ENCODE measurements at places on chromosomes 4 and X.

- DNase-seq: no peak
Observed at GRCh38 chrX:151973060-151973661, 1.3 kb downstream of the GABRE start.

- no peak for DNase-seq
Observed at GRCh38 chr4:19508442-19508841, 743.3 kb upstream of the SLIT2 start.

DNA sequence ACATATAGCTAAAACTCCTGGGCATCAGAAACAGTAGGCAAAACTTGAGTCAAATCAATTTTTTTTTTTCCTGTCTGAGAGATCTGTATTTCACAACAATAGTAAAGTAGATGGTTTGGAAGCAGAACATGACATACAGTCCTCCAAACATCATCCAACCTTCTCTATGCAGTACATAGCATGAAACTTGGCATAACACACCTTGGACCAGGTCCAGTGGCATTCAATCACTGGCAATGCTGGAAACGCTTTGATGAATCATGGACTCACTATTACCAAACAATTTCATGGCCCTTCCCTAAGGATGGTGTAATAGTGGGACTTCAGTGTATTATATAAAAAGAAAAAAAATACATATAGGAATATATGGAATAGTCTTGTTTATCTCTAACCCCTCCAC, 154.6 kb downstream of the FMR1NB start:
- no peak for DNase-seq

GRCh38 chr4:139892973-139893736, 227.5 kb downstream of the MGST2 start:
- no peak for DNase-seq

DNA sequence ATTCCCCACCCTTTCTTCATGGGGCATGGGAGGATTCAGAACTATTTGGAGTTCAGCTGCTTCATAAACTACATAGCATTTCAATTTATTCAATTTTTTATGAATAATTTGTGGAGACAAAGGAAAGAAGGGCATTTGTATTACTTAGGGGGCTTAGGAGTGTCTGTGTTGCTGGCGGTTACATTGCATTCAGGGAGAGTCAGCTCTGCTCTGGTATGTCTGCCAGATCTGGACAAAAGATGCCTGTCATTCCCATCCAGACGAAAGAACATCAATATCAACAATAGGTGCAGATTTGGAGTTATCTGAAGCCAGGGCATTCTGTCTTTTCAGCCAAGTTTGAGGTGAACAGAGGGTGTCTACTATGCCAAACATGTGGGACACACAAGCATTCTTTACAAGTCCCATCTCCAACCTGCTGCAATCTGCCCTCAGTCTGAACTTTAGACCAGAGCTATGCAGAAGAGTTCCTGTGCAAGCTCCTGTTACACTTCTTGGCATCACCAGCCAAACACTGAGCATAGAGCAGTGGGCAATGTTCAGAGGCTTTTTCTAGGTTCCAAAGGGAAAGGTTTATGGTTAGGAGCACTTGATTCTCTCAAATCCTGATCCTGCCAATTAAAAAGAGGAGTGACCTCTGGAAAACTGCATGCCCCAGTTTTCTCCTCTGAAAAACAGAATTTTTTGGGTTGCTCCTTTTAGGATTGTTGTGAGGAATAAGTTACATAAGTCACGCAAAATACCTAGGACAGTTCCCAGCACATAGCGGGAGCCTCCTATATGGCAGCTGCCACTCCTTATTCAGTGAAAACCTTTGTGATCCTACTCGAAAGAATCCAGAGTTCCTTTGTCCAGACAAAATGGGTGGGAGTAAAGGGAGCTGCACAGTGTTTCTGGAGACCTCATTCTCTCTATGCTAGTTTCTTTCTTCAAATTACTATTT, 719.5 kb upstream of the SLIT2 start:
- DNase-seq: no peak

DNA sequence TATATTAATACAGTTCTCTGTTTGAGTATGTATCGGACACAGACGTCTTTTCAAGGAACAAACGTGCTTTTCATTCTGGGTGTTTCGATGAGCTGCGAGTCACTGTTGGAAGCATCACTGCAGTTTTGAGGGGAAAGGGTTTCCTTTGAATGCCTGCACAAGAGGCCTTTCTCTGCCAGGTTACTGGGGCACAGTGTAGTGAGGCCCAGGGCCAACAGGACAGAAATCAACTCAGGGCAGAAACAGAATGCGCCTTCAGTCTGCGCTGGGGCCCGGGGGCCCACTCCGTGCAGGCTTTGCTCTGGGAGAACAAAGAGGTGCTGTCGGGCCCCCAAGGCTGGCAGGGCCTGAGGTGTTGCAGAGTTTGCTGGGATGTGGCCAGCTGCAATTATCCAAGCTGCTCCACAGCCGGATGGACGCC, 2.3 kb upstream of the PPP2R3B start:
- DNase-seq: no peak

- DNase-seq: no peak
Observed at GRCh38 chrX:154751203-154751668, 359 bp upstream of the GAB3 start.

GRCh38 chrX:135632353-135632752, 81.1 kb upstream of the CT45A1 start:
- no peak for DNase-seq
